ENCODE measurements at places on chromosomes 4 and X.

GRCh38 chrX:132034648-132035047, 11.5 kb downstream of the STK26 start:
- no peak for DNase-seq

DNA sequence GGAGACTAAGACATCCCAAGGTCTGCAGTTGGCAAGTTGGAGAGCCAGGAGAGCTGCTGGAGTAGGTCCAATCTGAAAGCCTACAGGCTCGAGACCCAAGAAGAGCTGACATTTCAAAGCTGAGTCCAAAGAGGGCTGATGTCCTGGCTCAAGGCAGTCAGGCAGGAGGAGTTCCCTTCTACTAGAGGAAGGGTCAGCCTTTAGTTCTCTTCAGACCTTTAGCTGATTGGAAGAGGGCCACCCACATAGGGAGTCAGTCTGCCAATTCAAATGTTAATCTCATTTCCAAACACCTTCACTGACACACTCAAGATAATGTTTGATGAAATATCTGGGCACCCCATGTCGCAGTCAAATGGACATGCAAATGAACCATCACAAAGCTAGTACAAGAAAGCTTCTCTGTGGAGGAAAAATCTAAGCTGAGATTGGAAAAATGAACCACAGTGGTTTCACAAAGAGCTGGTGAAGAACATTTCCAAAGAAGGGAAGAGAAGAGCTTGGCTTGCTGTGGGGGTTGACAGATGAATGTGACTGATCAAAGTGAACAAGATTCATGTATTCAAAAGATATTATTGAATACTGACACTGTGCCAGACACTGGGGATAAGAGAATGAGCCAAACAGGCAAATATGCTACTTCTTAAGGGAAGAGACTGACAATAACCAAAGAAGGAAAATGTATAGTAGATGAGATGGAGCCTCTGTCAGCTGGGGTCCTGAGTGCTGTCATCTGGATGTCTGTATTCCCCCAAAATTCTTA, 61.2 kb downstream of the STK32B start:
- no peak for DNase-seq

DNA sequence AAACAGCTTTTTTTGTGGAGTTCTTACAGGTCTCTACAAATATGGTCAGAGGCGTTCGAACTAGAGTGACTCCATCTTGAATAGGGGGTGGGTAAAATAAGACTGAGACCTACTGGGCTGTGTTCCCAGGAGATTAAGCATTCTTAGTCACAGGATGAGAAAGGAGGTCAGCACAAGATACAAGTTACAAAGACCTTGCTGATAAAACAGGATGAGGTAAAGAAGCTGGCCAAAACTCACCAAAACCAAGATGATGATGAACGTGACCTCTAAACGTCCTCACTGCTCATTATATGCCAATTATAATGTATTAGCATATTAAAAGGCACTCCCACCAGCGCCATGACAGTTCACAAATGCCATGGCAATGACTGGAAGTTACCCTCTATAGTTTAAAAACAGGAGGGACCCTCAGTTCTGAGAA, 42.8 kb upstream of the SPP1 start:
- DNase-seq = no peak

- DNase-seq = peak; percentile 9
Measured at GRCh38 chr4:109302361-109303139, at the start of gene COL25A1. Gene COL25A1, minus strand, starts transcription at chr4:109302658.

DNA sequence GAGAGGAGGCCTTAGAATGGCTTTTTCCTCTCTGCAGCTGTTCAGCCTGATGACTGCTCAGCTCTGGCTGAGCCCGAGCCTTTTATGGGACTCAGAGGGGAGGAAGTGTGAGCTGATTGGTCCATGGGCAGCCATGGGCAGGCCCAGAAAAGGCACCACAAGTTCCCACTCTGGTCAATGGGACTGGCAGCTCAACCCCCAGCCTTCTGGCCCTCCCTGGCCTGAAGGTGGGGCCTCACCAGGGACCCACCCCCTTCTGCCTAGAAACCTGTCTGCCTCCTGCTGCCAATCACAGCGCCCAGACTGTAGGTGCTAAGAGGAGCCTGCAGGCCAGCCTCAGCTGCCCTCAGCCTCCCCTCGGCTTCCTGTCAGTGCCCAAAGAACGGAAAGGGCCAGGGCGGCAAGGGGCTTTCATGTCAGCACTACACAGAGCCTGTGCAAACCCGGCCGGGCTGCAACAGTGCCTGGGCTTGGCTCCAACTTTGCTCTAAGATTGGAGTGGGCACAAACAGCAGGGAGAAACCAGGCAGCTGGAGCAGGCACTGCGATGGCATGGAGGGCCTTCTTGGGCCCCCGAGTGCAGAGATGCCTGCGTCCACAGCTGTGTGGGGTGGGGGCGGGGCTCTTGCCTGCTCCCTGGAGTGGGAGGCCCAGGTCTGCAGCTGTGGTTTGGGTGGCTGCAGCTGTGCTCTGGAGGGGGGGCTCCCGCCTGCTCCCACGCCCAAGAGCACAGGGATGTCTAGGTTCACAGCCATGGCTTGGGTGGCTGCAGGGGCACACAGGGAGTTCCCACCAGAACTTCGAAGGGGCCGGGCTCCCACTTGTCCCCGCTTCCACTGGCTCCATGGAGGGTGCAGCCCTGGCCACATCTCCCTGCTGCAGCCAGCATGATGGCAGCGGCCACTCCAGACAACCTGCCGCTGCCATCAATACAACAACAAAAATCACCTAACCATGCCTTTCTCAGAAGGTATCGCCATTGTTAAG, 92.6 kb downstream of the NXF2 start:
- no peak for DNase-seq

Data from stimulated activated CD8-positive, alpha-beta memory T cell treated with anti-CD3 and anti-CD28 coated beads, Interleukin-12 subunit alpha, Interleukin-12 subunit beta, amount 100 ng/mL, for 1 hour (primary cell).